Activated CD4-positive, alpha-beta T cell treated with anti-CD3 and anti-CD28 coated beads for 24 hours (primary cell): ENCODE measurements at places on chromosomes 16 and 17.

DNA sequence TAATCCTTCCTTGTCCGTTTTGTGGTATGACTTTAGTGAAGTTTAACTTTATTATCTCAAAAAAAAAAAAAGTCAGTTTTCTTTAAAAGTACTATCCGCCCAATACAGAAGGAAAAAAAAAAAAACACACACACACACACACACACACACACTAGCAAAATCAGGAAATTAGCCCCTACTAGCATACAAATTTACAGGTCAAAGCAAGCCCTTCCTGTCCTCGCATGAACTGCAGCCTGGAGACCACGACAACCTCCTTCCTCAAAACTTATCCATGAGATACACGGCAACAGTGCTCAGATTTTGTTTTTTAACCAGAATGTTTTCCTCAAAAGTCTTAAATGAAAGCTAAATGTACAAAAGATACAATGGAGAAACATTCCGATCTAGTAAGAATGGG lies 16.2 kb downstream of the NCOR1 start:
- no peak for DNase-seq

DNA sequence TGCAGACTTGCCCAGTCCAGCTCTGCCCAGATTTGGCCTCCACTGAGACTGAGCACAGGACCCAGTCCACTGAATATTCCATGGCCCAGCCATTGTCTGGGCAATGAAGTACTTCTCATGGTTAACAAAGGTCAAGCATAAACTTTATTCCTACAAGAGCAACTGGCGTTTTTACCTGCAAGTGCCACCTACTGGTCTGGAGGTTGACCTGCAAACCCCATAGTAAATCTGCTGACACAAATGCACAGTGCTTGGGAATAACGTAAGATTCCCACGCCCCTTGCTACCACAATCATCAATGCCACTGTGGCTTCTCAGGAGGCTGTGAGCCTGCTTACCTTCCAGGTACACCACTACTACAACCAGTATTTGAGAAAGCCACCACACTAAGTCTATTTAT lies 170.2 kb downstream of the CEP112 start:
- no peak for DNase-seq

- DNase-seq = no peak
Observed at GRCh38 chr17:12554251-12554650, 111.4 kb upstream of the MYOCD start.

DNA sequence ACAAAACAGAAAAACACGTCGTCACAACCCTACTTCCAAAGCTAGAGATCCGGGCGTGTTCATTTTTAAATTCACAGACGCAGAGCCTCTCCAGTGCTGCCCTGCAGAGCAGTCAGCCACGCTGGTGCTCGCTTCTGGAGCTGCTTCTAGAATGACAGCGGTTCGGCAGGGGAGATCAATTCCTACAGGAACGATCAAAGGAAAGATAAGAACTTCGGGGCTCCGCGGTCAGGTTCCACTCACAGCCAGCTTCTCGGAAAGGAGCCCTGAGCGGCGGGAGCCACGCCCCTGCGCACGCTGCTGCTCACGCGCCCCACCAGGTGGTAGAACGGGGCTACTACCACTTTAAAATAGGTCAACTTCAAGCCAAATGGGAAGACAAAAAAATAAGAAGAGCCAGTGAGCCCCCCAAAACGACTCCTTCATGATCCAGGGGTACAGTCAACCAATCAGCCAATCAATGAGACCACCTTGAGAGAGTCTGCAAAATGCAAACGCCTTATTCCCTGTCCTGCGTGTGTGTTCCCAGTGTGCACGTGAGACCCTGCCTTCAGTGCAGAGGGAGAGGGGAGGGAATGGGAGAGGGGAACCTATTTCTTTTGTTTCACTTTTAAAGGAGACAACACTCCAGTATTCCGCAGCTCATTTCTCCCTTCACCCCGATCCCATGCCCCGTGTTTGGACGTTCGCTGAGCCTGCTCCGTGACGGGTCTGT lies 209.7 kb downstream of the RBFOX3 start:
- DNase-seq = peak; percentile 55

DNA sequence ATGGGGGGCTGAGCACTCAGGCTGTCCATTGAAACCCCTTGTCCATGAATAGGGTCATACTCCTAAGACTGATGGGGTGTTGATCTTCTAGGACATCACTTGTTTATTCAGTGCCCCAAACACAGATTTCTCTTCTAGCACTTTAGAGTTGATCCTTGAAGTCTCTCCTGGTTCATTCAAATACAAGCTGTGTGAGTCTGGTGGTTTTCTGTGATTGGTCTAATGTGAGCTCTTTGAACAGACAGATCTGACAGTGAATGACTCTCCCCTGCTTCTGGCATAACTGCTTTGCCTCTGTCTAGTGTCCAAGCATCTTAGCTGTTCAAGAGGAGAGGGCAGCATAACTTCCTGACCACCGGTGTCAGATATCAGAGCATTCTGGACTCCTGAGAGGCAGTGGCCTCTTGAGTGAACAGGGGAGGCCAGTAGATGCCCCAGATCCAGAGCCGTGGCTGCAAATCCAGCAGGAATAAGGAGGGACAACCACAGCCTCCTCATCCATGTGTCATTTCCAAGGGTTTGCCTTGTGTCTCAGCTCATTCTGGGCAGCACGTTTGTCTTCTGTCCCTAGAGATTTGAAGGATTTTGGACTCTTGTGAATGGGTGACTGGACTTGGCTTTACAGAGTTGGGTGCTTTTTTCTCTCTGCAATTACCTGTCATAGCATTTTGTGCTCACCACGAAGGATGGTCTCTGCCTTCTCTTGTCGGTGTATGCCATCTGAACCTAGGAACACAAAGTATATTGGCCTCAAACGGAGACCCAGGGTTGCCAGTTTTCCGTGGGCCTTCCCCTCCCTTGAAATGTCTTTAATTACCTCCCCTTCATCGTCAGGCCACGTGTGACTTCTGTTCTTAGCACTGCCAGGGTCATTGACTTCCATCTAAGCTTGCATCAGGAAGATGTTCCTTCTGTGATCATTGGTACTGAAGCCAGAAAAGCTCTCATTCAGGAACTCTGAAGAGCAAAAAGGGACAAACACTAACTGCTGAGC lies 13.9 kb upstream of the CLEC18C start:
- DNase-seq = no peak

DNA sequence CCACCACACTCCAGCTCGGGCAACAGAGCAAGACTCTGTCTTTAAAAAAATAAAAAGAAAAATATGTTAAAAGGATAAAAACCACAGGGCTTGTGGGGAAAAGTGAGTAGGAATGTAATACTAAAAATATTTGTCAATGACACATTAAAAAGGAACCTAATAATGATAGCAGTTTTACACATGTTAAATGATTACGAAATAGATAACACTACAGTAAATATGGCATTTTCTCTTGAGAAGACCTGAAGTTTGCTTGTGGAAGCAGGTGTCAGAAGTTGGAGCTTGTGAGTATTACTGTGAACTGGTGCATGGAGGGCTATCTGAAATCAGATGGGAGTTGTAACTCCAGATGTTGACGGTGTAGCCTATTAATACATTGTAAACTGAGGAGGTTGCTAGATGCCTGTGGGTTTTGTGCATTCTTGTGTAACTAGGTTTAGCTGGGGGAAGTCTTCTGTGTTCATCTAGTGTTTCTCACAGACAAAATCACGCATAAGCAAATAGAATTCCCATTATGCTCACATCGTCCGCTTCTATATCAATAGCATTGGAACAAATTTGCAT lies 44.2 kb upstream of the CLEC18A start:
- no peak for DNase-seq

DNA sequence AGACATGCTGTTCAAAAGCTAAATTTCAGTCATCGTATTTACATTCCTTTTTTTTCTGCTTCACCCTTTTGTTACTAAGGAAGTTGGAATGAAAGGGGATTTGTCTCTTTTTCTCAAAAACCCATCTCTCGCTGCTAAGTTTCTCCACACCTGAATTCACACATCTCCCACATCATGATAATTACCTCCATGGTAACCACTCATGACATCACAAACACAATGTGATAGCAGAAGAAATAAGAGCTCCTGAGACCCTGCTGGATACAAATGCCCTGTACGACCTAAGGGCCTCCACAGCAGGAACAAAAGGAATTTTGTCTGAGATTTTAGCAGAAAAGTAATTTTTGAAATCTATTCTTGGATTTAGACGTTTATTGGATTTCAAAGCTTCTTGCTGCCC lies 82.6 kb upstream of the GNAO1 start:
- DNase-seq = no peak

- DNase-seq = no peak
Observed at GRCh38 chr16:85602402-85603202, 10.5 kb upstream of the GSE1 start.

GRCh38 chr17:56867948-56868376 lies 34.0 kb downstream of the DGKE start:
- no peak for DNase-seq

DNA sequence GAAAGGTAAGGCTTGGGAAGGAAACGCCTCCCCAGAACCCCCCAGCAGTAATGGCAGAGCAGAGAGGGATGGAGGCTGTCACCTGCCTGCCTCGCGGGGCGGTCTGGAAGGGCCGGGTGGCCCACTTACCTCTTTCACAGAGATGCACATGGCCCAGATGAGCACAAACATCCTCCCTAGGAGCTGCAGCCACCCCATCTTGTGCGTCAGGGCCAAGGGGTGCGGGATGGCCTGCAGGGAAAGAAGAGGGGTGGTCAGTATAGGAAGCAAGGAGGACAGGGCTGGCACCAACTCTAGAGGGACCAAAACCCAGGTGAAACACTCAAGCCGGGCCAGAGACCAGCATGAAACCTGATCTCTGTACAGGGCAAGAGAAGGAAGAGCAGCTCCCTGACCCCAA lies 29.7 kb downstream of the TRPV3 start:
- no peak for DNase-seq

- DNase-seq = no peak
Observed at GRCh38 chr16:70253291-70254106, 1.8 kb upstream of the EXOSC6 start.

GRCh38 chr16:3696425-3697218 lies 20.7 kb downstream of the TRAP1 start:
- no peak for DNase-seq

DNA sequence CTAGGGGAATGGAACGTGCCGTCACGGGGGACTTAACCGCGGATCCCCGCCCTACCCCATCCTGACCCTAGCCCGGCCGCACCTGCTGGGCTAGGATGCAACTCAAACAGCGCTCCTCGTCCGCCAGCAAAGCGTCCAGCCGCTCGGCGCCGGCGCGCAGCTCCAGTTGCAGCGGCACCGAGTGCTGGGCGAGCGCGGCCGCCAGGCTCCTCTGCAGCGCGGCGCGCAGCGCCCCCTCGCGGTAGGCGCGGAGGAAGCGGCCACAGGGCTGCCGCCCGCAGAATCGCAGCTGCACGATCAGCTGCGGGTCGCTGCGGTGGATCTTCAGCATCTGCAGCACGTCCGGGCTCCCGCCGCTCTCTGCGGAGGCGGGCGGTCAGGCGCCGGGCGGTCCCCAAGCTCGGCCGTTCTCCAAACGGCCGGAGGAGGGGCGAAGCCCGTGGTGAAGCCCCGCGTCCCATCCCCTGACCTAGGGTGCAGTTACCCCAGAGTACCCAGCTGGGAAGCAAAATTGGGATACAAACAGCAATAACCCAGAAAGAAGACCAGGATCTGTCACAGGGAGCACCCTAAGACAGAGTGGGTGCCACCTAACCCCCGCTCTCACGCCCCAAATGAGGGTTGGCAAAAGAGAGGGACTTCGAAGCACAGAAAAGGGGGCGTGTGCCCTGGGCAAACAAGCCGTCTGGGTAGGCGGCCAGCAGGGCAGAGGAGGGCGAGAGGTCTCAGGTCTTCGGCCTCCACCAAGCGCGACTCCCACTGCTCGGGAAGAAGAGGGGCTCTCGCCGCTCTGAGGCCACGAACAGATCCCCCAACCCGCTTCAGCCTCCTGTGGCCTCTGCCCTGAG lies 4.2 kb downstream of the TRADD start:
- peak; percentile 72 for DNase-seq

- no peak for DNase-seq
Observed at GRCh38 chr17:27577884-27578717, 52.9 kb upstream of the LGALS9 start.

DNA sequence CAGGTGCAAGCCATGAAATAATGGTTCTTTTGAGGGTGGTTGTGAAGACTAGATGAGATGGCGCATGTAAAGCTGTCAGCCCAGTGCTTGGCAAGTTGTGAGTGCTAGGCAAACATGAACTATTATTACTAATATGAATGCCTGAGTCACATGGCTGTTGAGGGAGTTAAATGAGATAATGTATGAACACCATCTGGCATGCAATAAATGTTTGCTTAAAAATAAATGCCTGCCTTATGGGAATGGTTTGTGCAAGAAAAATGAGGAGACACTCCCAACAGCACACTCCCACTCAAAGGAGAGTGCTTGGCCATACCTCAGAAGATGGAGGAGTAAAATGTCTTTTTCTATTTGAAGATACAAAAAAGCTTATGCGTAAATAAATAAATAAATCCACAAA lies 3.6 kb downstream of the MAPK3 start:
- DNase-seq = no peak

DNA sequence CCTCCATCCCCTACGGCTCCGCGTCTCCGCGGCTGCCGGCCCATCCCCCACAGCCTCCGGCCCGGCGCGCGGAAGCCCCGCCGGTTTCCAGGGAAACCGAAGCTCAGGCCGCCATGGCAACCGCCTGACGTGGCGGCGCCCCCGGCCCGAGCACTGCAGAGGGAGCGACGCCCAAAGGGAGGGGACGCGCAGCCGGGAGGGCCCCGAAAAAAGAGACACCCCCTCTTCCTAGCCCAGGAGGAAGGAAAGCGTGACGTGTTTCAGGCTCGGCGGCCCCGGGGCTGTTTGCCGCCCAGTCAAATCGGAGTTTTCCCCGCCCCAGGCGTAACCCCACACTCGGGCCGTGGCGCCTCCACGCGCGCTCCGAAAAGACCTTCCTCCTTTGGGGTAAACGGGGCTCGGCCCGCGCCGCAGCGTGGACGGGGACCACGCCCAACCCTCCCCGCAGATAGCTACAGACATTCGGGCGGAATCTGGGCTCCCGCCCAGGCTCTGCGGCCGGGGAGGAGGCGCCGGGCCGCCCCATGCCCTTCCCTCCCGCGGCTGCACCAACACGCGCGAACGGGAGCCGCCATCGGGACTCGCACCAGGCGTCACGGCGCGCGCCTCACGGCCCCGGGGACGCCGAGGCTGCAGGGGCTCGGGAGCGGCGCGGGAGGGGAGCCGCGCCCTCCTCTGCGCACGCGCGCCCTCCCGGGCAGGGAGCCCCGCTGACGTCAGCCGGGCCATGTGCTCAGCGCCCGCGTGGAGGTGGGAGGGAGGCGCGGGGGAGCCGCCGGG lies 7.5 kb downstream of the MNT start:
- peak; percentile 86 for DNase-seq

- DNase-seq = no peak
Observed at GRCh38 chr17:68612923-68613292, 11.7 kb upstream of the FAM20A start.
